ENCODE measurements at places on chromosomes 11 and 22.

GRCh38 chr22:39624501-39624821 is 53.9 kb downstream of the CACNA1I start:
- no peak for DNase-seq

GRCh38 chr22:48729499-48730171 is 1098.0 kb downstream of the BRD1 start:
- no peak for DNase-seq

GRCh38 chr11:109304159-109304558 is 117.8 kb upstream of the C11orf87 start:
- DNase-seq, result no peak

DNA sequence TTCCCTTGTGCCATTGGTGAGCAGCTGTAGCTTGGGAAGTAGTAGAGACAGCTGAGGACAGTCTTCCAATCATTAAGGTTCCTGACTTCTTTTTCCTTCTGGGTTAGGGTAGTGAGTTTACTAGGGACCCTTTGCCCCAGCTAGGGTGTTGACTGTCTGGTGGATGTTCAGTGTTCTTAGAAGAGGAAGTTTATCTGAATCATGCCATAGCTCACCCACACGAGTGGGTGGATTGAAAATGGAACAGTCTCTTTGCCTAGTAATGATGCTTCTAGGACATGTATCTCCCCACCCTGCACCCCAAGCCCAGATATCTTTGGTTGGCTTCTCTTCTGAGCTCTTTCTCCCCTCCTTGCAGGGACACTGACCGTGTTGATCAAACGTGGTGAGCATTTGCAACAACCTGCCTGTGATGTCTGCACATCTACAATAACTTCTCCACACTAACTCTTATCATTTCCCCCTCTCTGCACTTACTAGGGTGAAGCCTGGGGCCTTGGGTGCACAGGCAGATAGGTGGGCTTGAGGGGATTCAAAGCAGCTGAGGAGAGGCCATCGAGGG is 57.1 kb upstream of the HORMAD2 start:
- DNase-seq, result no peak

DNA sequence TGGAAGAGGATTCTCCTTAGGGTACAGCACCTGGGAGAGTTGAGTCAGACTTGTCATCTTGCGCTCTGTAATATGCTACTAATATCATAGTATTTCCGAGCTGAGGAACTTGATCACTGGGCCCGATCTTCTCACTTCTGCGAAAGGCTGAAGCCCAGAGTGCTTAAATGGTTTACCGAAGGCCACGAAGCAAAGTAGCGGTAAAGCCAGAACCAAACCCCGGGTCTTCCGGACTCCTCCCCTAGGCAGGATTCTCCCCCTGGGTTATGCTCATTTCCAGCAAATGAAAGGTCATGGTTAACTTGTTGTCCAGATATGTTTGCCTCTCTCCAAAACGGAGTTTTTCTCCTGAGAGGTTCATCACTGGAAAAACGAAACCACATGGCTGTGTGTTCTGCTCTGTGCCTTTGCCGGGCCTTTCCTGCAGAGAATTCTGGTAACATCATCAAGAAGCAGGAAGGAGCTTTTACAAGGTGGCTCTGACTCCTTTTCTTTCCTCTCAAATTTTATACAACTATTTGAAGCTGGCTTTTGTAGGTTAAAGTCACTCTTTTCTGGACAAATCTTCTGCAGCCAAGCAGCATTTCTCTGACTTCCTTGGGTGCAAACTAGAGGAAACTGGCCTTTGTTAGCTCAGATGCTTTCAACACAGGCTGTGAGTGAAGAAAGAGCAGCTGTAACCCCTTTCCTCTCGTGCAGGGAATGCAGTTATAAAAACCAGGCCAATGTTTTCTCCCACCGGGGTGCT is 35.5 kb downstream of the UBASH3B start:
- peak; percentile 58 for DNase-seq

DNA sequence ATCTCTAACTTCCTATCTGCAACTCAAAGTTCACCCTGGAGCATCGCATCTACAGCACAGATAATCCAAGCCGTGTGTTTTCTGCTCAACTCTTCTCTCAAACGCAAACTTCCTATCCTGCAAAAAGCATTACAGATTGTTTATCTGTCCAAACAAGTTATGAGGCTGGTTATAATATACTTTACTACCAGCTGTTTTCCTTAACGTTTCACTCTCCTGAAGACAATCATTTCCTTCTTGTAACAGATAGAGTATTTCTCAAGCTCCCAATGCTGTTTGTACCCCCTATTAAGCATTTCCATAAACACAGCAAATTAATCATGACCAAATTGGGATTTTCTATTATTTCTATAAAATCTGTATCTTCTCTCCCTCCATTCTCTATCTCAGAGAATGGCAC is 84.7 kb downstream of the SBF2 start:
- no peak for DNase-seq

GRCh38 chr11:75189108-75189507 is 38.2 kb downstream of the SLCO2B1 start:
- no peak for DNase-seq

GRCh38 chr22:50236731-50237409 is 8.0 kb downstream of the TUBGCP6 start:
- DNase-seq, result peak; percentile 52

- DNase-seq, result no peak
These were observed 325.7 kb upstream of the C11orf87 start for GRCh38 chr11:109096266-109096665.

DNA sequence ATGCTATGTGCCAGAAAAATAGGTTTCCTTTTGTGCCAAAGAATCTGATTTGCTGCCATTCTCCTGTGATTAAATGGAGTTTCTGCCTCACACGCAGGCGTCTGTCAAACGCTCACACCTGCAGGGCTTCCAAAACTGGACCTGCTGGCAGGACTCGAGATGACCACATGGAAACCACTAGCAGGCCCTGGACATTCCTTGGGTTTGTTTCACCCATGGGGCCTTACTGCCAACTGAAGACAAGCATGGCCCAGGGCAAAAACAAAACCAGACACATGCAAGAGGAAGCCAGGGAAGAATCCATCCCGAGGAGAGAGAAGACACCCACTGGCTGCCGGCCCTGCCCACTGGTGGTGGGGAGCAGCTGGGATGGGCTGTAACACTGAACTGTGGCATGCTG is 55.9 kb upstream of the MN1 start:
- DNase-seq, result peak; percentile 54

DNA sequence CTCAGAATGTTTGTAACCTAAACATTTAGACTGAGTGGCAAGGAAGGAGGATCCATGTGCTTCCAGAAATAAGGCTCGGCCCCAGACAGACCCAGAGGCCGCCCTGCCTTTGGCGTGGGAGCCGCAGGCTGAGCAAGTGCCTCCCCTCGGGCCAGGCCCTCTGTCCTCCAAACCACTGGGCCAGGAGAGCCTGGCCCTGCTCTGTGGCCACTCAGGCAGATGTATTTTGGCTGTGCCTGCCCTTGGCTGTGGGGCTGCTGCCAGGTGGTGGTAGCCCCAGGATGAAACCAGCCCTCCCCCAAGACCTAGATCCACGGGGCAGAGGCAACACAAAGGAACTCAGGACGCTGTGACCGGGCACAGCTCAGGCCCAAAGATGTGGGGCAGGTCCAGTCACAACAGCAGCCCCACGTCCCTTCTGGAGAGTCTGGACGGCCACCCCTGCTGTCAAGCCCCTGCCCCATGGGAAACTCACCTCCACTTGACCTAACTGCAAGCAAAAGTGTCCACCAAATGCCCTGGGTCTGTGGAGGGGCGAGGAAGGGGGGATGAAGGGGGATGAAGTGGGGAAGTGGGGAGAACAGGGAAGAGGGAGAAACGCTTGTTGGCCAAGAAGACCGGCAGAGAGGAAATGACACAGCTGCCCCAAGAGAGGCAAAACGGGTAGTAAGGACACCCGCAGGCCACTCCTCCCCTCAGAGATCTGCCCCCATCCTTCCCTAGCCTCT is 24.0 kb downstream of the PISD start:
- no peak for DNase-seq

- DNase-seq, result no peak
These were observed 25.9 kb downstream of the PPM1F start for GRCh38 chr22:21926728-21927127.

GRCh38 chr11:87036756-87037449 is 831 bp upstream of the TMEM135 start:
- DNase-seq, result no peak

GRCh38 chr22:43919106-43919973 is 4.3 kb upstream of the PNPLA3 start:
- DNase-seq, result no peak

DNA sequence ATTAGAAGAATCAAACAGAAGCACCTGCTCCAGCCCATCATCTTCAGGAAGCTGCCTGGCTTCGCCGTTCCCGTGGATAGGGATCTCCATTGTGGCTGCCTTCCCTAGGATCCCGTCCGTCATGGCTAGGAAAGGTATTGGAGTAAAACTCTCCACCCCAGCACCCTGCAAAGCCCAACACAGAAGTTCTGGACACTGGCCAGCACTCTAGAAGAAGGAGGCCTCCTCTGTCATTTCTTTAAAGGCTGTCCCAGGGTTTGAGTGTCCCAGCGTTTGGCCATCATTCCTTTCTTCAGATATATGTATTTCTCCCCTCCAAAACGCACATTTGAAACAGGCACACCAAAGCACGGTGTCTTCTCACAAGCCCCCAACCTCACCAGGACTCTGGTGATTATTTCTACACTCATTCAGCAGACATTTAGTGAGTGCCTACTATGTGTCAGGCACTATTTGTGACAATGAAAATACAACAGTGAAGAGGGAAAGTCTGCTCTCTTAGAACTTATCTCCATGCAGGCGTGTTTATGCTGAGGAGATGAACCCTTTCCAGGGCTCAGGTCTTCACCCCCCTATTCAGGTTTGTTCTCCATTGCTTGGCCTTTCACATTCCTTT is 724 bp downstream of the ARFIP2 start:
- no peak for DNase-seq

DNA sequence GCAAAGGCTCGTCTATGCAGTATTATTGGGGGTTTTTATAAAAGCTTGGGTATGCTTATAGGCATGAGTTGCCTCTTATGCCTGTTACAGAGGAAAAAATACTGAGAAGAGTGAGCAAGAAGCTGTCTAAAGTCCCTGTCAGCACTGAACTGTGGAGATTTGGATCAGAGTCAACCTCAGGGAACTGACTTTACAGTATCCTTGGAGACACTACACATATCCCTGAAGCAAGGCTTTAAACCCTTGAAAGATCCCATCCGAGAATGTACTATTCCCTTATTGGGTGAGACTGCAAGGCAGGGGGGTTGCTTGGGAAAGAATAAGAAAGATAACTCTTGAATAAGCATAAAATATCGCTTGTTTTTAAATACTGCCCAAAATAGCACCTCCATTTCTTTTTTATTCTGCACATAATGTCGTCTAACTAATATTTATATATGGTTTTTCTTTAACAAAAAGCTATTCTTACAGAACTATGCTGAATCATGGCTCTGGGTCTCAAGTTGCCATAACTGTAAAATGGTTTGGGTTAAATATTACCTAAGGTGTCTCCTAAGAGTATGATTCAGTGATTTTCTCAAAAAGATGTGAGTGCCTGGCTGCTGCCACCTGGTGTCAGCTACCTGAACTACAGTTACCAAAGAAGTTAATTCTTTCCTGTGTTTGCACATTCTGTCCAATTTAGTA is 1062.8 kb downstream of the DLG2 start:
- DNase-seq, result peak; percentile 63

DNA sequence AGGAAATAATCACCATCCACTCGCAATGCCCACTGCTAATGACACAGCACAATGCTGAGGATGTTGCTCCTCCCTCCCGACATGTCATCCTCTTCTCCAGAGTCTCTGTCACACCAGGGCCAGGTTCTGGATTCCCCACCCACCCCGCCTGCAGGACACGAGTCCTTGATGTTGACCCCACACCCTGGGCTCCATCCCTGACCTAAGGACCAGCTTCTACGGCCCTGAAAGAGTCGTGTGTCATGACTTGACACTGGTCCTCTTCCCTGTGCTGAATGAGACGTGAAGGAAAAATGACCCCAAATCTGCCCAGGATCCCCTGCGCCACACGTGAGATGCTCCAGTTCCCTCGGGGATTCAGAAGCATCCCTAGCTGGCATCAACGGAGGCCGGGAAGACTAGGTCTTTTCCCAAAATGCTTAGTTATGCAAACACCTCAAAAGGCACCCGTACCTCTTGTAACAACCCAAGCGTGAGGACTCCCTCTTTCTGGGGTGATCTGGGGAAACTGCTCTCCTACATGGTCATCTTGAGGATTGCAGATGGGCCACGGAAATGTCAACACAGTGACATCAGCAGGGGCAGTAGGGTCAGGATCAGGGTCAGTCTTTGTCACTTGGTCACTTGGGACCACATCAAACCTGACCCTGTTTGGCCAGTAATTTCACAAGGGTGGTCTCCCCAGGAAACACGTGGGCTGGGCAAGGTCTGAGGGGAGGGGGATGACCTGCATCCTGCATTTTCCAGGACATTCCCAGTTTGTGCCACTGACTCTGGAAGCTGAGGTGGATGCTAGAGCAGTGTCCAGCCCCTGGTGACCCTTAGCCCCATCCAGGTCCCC is 42.0 kb downstream of the IGLL5 start:
- no peak for DNase-seq

DNA sequence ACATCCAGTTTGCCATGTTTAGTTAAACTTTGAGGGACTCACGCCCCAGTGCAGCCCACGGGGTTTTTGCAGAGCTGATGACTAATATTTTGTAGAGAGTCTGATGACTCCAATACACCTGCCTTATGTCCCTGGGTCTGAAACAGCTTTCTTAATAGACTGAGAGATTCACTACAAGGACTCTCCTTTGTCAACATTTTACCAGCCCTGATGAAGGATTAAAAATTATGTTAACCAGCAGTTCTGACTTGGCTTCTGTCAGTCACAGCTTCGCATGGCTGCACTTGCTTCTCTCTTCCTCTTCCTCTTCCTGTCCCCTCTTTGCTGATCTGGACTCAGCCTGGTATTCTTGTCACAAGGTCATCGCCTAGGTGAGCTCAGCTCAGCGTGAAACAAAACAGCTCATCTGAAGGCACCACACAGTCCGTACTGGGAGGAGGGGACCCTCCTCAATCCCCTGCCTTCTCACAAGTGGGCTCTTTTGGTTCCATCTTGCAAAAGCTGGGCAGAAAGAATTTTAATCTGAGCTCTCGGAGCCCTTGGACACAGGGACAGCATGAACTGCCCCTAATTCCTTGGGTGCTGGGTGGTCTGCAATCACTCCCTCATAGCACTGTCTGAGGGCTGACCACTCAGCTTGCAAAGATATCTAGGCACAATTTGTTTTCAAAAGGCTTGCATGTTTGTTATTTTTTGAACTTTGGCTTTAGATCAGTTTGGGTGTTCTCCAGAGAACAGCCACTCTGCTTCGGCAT is 38.1 kb upstream of the POU2AF1 start:
- DNase-seq, result peak; percentile 10

- no peak for DNase-seq
These were observed 134.2 kb downstream of the CCDC81 start for GRCh38 chr11:86508604-86509587.

DNA sequence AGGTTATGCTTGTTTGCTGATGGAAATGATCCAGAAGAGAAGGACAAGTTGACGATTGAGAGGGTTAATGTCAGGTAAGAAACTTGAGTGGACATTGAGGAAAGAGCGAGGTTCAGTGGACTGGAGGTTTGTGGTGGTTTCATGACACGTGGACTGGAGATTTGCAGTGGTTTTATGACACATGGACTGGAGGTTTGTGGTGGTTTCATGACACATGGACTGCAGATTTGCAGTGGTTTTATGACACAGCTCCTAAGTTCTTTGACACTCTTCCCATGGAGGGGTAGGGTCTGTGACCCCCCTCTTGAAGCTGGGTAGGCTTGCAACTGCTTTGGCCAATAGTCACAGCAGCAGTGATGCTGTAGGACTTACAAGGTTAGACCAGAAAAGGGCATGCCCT is 5.4 kb upstream of the MAPK8IP2 start:
- no peak for DNase-seq
